ENCODE measurements at places on chromosomes 3 and 15. TPM values are rescaled to one million over a fixed set of nuclear protein-coding genes. Genes with fewer than 3 reads are reported as not detected.

Gene GRK7
- 0.12 TPM for total RNA-seq

DNA sequence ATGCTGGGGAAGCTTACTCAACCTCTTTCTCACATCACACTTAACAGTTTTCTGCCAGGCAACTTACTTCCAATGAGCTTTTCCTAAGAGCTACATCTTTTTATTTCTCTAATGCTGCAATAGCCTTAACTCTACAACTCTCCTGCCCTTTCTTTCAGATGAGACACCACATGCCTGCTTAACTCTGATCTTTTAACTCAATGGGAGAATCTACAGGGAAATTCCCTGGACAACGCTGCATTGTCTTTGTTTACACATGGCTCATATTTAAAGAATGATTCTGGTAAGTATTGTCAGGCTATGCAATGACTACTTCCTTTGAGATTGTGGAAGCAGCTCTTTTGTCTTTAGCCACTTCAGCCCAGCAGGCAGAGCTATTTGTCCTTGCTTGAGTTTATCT is 353.1 kb upstream of the BCHE start:
- peak; percentile 77 for DNase-seq

DNA sequence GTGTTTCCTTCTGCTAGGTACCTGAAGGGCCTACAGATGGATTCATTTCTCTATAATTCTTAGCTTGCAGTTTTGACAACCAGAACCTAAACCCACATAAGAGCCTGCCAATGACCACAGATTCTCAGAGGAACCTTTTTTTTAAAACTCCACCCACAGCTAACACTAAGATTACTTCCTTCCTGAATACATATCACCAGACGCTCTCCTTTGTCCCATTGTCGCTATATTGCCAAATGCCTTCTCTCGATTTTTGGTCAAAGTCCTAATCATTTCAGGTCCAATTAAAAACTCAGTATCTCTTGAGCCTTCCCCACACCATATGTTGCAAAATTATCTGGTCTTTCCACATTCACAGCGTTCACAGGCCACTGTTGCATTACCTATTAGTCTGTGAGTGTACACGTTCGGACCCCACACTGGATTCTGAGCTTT is 12.4 kb downstream of the ZNF710 start:
- DNase-seq = no peak

Gene CDAN1
- 32.5 TPM for total RNA-seq

DNA sequence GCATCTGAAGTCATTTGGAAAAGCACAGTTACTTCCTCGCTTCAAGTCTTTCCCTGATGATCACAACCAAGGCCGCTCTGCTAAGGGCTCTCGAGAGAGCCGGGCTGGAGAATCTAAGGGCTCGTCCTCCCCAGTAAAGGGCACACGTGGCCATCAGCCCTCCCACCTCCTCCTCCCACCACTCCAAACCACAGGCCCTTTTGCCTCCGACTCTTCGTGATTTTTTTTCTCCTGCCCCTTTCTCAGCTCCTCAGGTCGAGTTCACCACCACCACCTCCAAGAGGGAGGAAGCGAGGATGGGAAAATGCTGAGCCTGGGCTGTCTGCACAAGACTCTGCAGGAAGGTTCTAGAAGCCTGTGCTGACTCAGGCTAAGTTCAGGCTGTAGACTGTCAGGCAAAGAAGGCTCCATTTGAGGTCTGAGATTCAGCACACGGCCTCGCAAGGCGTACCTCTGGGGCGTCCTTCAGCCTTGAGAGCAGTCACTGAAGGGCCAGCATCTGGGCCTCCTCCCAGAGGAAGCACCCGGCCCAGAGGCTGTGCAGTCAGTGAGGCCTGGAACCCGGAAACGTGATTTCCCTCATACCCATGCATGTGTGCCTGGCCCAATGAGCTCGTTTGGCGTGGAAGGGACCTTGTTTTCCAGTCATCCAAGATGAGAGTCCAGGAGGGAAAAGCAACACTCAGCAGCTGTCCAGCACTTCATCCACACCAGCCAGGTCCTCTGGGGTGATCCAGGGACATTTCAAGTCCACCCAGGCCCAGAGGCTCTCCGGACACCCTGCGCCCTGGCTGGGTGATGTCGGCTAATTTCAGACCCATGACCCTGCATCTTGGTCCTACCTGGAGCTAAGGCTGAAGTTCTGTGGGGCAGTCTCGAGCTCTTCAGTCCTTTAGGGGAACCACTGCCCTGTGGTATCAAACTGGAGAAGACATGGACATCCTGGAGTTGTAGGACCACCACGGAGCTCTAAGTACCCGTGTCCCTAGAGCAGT is 196.8 kb downstream of the XXYLT1 start:
- DNase-seq = no peak

Gene GADL1
- not detected for total RNA-seq

DNA sequence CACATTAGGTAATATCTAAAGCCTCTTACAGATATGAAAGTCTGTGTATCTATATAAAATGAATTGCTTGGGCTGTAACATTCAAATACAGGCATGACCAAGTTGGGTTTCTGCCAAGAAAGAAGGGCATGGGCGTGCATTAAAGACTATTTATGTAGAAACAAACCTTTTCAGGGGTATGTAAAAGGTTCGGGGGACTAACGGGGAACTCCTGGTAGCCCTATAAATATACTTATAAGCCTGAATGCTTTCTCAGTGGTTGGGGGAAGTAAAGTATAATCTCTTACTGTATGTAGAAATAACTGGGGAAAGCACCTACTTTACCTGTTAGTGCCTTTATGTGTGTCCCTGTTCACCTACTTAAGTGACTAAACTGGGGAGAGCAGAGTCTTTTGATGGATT is 154.5 kb upstream of the TBL1XR1 start:
- no peak for DNase-seq

Gene CLRN1
- total RNA-seq = not detected

Gene POTEB3
- not detected for total RNA-seq

- no peak for DNase-seq
Observed at GRCh38 chr15:26890451-26890850, 23.6 kb downstream of the GABRA5 start.

Gene OSTN
- 0.35 TPM for total RNA-seq

DNA sequence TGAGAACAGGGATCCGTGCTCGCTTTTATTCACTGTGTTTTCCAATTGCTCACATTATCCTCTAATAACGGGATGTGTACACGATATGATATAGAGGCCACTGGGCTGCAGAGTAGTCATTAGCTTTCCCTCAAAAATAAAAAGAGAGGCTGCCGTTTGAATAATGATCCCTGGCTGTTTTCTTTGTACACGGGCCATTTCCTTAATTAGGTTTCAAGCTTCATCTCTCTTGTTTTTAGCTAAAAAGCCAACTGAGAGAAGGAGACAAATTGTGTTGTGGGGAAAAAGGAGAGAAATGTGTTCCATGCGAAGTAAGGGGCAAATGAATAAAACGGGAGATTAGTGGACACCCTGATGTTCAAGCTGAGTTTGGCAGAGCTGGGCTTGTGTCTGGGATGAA is 174.2 kb downstream of the CACNA2D3 start:
- no peak for DNase-seq

GRCh38 chr3:172701751-172702150 is 9.1 kb downstream of the NCEH1 start:
- DNase-seq = no peak

Gene CTDSPL2
- total RNA-seq = 98.0 TPM

GRCh38 chr15:33987444-33987843 is 19.1 kb downstream of the CHRM5 start:
- no peak for DNase-seq

Gene SLC22A13
- total RNA-seq = 0.73 TPM

Gene MESP2
- 1.3 TPM for total RNA-seq

Gene SYNPR
- total RNA-seq = not detected

Gene ZNF620
- total RNA-seq = 2.5 TPM

Gene NR2F2
- 19.6 TPM for total RNA-seq

DNA sequence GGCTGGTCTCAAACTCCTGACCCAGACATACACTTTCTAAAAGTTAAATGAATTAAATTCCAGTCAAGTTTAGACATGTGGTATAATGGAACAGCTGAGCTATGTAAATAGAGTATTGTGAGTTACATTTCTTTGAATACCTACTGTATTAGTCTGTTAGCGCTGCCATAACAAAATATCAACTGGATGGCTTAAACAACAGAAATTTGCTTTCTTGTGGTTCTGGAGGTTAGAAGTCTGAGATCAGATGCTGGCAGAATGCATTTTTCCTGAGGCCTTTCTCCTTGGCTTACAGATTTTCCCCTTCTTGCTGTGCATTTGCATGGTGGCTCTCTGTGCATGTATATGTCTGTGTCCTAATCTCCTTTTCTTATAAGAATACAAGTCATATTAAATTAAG is 101.5 kb upstream of the TGFBR2 start:
- DNase-seq = peak; percentile 17

Gene MTHFS
- 53.1 TPM for total RNA-seq

Measured in PC-3 (cell line).